BJ (cell line): ENCODE measurements at places on chromosomes 5 and 9. TPM values are rescaled to one million over a fixed set of nuclear protein-coding genes. Genes with fewer than 3 reads are reported as not detected.

GRCh38 chr5:125559296-125559695 is 812.9 kb upstream of the ZNF608 start:
- DNase-seq: peak; percentile 42

DNA sequence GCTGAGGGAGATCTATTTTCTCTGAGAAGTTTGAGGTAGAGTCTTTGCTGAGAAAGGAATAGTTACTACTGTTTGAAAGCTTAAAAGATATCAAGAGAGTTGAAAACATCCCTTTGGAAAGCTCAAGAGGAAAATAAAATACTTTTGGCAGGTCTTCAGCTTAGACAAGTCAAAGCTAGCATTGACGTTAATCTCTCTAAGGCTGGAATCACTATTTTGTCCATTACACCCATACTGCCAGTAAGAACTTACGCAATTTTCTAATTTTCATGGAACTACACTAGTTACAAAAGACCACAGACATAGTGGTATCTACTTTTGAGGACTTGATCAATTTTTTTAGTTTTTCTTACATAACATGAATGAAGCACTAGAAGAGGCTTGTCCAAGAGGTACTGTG is 494.9 kb downstream of the PSAT1 start:
- no peak for DNase-seq

- no peak for DNase-seq
Measured at GRCh38 chr5:154197801-154198491, 7.4 kb downstream of the GALNT10 start.

DNA sequence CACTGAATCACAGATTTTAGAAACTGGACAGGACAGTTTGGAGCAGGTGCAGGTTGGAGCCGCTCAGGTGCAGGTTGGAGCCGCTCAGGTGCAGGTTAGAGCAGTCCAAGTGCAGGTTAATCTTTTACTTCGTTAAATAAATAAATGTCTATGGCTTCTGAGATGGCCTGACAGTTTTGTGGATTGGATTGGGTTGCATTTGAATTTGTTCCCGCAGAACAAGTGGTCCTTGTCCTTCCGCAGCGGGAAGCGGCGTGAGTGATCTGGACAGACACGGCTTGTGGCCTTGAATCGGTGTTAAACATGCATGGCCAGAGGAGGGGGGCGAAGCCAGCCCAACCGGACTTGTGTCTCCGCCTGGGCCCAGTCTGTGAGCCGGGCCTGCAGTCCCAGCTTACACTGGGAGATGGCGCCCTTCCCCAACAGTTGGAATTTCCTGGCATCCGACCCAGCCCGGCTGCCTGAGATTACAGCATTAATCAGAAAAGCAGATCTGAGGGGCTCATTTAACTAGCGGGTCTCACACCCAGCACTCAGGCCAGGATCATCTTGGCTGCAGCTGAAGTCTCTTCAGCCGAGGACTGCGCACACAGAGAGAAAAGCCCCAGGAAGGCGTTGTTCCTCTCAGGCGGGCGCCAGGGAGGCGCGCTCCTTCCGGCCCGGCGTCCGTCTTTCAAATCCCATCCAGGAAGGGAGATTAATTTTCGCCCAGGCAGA is 1.5 kb upstream of the OLFM1 start:
- no peak for DNase-seq

DNA sequence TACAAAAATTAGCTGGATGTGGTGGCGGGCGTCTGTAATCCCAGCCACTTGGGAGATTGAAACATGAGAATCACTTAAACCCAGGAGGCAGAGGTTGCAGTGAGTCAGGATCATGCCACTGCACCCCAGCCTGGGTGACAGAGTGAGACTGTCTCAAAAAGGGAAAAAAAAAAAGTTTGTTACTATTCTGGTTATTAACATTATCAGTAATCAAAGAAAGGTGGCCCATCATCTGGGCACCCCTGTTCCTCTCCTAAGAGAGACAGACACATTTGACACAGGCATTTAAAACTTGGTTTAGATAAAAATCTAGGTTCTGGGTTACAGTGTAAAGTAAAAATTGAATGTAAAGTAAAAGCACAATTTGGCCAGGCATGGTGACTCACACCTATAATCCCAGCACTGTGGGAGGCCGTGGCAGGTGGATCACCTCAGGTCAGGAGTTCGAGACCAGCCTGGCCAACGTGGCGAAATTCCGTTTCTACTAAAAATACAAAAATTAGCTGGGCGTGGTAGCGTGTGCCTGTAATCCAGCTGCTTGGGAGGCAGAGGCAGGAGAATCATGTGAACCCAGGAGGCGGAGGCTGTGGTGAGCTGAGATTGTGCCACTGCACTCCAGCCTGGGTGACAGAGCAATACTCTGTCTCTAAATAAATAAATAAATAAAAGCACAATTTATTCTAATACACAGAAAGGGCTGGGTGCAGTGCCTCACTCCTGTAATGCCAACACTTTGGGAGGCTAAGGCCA is 16.7 kb upstream of the PHYHD1 start:
- no peak for DNase-seq

GRCh38 chr5:75611311-75612225 is at the start of gene ANKDD1B:
Gene ANKDD1B (plus strand): TSS chr5:75611453. CDS start chr5:75611635, 182 bp downstream.
- DNase-seq: no peak

GRCh38 chr5:15683332-15683731 is 183.4 kb downstream of the FBXL7 start:
- DNase-seq: no peak

DNA sequence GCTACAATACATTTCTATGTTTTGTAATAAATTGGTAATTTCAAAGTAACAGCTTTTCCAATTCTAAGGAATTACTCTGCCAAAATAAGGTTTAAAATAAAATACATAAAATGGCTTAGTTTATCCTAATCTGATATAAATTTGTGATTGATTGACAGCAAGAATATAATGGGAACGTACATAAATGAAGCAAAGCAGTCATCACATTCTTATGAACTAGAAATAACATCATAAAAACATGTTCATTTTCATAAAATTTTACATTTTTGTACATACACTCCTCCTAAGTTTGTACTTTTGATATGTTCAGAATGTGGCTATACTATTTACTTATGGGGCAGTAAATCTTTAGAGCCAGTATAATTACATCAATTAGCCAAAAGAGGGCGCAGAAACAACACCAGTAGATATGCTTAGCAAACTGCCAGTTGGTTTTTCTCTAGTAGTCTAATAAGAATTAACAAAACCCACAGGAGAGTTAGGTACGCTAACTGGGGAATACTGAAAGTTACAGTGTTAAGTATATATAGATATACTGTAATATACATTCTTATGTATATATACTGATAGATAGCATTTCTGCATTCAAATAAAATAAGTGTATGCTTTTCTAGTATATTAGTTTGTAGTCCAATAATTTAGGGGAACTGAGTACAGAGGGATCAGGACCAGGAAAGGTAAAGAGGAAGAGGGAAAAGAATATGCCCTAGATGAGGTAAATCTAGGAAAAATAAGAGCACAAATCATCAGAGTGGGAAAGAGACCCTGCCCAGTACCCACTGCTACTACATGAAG is 76.8 kb downstream of the ZDHHC21 start:
- DNase-seq: peak; percentile 5

Gene SLC25A2
- polyA plus RNA-seq: not detected in 2 replicates

Gene SERINC5
- polyA plus RNA-seq: 11.0 and 12.9 TPM in 2 replicates

Gene ACOT12
- polyA plus RNA-seq: 0.18 TPM in 1 of 2 replicates, not detected in the other

Gene TAF11L5
- not detected in 2 replicates for polyA plus RNA-seq

Gene TXNDC15
- polyA plus RNA-seq: 124 and 178 TPM in 2 replicates

Gene TXNDC8
- polyA plus RNA-seq: not detected in 2 replicates
